ENCODE measurements at places on chromosomes 1 and 21.

DNA sequence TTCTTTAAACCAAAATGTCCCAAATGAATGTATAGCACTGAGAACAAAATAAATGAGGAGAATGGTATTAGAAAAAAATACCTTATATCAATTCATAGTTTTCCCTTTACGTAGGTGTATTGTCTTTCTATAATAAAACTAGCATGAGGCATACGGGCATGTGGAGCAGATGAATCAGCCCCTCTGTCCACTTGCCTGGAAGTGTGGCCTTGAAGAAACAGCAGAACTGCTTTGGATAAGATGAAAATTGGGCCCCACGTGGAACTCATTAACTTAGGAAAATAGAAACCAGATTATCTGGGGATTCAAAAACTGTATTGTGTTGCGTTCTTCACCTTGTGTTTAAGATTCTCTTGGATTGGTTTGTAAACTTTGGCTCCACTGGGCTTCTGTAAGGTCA, 356.8 kb upstream of the B3GALT2 start:
- DNase-seq = no peak

DNA sequence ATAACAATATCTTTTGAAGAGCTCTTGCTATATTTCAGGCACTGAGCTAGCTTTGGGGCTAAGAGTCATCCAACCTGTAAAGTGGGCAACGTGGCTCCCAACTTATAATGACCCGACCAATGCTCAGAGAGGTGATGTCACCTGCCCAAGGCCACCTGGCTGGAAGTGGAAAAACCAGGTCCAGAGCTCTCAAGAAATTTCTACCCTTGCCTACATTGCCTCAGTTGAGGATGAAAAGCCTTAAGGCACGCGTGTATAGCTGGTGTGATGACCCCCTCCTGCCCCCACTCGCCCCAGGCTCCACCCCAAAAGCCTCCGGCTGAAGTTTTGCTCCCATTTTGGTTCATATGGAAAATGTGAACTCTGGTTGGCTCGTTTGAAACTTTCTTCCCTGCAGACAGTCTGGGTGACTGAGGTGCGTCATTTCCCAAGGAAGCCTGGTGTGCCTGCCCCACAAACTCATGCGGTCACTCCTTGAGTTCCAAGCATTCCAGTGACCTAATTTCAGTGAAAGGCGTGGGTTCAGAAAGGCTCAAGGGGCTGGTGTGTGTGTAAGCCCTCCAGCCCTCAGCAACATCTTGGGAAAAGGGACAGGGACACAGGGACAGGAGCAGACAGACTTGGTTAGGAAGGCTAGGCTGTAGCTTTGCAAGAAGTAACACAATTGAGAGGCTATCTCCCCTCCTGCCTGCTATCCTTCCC, 20.5 kb downstream of the HTR1D start:
- no peak for DNase-seq

DNA sequence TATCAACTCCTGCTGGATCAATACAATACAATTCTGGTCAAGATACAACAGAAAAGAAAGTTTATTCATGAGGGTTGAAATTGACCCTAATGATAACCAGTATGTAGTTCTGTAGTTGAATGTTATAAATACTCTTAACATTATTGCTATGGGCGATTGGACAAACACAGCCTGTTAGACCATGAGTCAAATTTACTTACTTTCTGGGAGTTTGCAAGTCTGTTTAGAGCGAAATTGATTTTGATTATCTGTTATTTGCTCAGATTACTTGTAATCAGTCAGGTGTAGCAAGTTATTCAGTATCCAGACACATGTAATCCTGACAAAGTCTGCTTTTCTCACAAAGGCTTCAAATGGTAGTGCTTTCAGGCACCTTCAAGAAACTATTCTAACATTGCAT, 216.6 kb upstream of the B3GALT2 start:
- no peak for DNase-seq

DNA sequence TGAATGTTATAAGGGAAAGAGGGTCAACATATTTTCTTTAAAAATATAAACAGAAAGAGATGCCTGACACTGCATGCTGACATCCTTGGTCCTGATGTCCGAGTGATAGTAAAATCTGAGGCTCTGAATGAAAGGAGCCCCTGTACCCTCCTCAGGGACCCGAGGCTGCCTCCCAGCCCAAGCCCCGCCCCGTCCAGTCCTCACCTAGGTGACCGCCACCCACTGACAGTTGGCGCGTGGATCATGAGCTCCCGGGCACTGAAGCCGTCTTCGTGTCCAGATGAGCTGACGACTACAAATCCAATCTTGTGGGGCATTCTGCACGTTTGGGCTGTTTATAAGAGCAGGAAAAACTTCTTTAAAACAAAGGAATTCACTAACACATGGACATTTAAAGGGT, 4.9 kb downstream of the CEP104 start:
- DNase-seq = no peak

DNA sequence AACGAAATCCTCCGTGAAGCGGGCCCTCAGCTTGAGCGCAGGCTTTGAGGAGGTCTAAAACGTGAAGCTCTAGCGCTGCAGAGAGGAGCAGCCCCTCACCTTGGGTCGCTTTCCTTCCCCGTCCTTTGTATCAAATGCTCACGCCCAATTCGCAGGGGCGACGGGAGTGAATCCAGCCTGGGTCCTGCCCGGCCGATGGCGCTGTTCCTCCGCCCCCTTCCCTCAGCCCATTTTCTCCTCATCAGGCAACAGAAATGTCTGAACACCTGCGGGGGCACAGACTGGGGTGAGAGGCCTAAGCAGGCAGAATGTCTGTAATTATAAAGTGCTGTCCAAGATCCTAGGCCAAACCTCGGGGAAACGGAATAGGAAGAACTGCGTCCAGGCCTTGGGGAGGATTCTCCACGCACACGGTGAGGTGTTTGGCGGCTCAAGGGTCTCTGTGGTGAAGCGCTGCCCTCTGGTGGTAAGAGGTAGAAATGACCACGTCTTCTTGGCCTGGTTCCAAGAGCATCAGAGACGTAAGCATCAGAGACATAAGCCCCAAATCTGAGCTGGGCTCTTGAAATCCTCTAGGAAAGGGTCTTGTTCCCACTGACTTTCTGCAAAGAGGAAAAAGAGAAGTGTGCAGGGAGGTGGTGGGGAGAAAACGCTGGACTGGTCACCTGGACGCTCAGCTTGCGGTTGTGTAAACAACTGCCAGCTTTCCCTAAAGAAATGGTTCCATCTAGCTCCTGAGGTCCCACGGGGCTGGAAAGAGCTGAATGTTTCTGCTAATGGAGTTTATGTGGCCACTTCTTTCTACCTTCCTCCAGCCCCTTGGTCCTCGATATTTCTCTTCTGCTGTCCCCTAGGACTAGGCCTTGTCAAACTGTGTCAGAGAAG, 92.1 kb upstream of the CD53 start:
- DNase-seq = peak; percentile 68

DNA sequence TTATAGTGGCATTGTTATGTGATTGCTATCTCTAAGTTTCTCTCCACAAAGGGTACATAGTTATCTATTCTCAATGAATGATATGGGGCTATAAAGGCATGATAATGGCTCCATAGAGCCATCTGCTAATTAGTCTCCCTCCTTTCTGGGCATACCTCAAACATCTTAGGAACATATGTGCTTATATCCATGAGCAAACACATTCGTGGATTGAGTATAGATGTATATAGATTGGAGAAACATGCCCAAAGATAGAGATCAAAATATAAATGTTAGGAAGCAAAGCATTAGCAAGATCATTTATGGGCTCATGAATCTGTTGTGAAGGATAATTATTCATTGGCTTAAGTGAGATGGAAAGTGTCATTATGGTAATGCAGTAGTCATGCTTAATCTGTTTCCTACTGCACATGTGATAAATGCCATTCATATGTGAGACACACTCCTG, 155.8 kb upstream of the UBE2U start:
- DNase-seq = no peak

- DNase-seq = no peak
Measured at GRCh38 chr1:167501515-167502191, 16.7 kb downstream of the CD247 start.

- no peak for DNase-seq
Measured at GRCh38 chr21:17738176-17738953, 80.8 kb downstream of the C21orf91 start.

DNA sequence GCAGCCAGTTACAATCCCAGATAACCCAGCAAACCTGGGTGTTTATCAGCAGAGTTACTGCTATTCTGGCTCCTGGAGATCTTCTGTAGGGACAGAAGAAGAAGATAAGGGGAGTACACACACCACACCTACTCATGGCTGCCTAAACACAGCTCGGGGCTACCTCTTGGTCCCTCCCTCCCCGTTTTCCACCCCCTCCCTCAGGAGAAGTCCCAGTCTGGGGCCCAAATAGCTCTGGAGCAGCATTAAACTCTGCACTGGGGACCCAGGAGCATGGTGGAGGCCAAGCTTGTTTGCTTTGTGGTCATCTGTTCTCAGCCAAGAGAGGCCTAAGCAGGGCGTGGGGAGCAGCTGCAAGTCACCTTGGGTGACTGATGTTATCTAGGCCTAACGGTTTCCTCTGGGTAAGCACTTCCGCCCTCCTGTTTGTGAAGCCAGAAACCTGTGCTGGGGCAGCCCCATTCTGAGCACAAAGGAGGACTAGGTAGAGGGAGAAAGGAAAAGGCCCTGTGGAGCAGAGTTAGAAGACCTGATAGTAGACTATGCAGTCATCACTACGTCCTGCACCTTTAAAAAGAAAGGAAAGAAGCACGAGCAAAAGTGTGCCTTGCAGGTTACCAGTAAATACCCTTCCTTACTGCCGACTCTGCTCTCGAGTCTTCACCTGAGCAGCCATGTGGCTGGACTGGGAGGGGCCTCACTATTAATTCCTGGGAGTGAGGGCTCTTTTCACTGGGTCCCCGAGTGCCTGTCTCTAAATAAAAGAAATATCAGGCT, 2.0 kb upstream of the RCSD1 start:
- DNase-seq = peak; percentile 67

GRCh38 chr1:53547231-53547790, 88.1 kb downstream of the DMRTB1 start:
- no peak for DNase-seq

GRCh38 chr21:43280949-43281633, 112.3 kb downstream of the CRYAA start:
- DNase-seq = no peak

DNA sequence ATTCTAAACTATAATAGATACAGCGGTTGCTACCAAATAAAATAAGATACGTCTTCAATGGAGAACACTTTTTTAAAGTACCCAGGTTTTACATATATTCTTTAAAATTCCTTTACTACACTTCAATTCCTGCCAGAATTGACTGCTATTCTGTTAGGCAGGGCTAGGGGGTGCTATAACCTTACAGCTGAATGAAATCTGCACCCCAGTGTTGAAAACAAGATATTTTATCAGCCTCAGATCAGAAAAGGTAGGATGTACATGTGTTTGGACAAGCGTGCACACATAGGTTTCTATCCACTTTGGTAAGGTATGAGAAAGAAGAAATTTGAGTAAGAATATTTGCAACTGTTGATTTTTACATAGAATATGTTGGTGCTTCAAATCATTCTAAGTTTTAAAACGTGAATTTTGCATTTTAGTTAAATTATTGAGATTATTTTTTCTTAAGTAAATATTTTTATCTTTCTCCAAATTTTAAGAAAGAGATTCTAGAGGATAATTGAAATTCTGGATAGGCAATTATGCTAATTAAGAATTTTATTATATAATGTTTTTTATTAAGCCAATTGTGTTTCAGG, 490.8 kb upstream of the ADGRL4 start:
- DNase-seq = no peak

DNA sequence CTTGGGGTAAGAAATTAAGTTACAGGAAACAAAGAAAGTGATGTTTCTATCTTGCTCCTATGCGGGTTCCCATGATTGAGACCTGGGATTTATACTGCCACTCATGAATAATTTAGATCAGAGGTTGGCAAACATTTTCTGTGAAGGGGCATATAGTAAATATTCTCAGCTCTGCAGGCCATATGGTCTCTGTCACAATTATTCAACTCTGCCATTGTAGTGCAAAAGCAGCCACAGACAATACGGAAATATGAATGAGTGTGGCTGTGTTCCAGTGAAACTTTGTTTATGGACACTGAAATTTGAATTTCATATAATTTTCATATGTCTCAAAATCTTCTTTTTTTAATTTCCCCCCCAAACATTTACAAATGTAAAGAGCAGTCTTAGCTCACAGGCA, 127.2 kb downstream of the FOXD2 start:
- DNase-seq = no peak

- no peak for DNase-seq
Measured at GRCh38 chr1:47578026-47578720, 140.3 kb downstream of the FOXD2 start.

GRCh38 chr21:46100426-46100825, 2.5 kb downstream of the COL6A2 start:
- no peak for DNase-seq

- DNase-seq = no peak
Measured at GRCh38 chr1:44249543-44249942, 36.3 kb downstream of the DMAP1 start.

GRCh38 chr1:109828756-109829505, 65.2 kb upstream of the EPS8L3 start:
- DNase-seq = no peak

DNA sequence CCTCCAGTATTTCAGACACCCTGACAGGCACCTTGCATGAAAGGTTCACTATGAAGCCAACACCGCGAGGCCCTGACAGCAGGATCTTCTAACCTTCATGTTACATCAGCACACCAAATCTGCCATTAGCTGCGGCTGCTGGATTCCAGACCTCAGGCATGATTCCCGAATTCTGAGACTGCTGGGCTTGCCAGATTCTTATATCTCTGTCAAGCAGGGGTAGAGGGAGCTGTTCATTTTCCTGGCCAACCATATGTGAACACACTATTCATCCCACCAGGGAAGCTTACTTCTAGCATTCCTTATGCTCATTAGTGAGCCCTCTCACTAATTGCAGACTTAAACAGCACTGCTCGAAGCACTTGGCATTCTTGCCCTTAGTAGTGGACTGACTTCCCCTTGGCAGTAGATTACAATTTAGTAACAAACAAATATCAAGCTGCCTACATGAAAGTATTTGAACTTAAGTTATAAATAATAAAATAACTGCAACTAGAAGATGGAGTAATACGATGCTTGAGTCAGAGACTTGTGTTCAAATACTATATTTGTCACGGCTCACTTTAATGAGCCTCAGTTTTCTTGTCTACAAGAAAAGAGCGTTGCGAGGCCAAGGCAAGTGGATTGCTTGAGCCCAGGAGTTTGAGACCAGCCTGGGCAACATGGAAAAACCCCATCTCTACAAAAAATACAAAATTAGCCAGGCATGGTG, 43.3 kb downstream of the NID1 start:
- DNase-seq = no peak

DNA sequence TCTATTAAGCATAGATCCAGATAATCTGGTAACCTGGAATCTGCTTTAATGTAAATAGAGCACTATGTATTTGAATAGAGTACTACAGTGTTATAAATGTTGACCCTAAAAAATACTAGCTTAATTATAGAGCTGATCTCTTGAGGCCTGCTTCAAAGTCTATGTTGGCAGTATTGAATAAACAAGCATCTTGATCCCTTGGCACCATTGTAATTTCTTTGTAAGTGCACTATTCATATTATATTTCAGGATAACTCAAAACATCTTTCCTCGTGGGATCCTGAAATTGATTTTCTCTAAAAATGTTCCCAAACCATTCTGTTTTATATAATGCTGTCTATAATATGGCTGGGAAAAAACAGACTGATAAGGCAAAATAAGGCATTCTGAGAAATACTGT, 10.8 kb downstream of the CTTNBP2NL start:
- DNase-seq = no peak

- no peak for DNase-seq
Measured at GRCh38 chr1:26450908-26451307, 18.8 kb downstream of the DHDDS start.

Measured in effector CD4-positive, alpha-beta T cell (primary cell).